Smooth muscle cell of trachea (primary cell): ENCODE measurements at places on chromosomes 12 and 14. TPM values are rescaled to one million over a fixed set of nuclear protein-coding genes. Genes with fewer than 3 reads are reported as not detected.

Gene P2RX7
- total RNA-seq: 3.8 and 4.6 TPM in 2 replicates

Gene TMEM179
- not detected in 2 replicates for total RNA-seq

Gene CMA1
- not detected in 2 replicates for total RNA-seq

Gene GPR162
- total RNA-seq: 6.1 and 6.8 TPM in 2 replicates

Gene KCNK10
- not detected in 2 replicates for total RNA-seq

Gene DAAM1
- total RNA-seq: 25.6 and 26.3 TPM in 2 replicates

Gene RAB15
- total RNA-seq: 1.7 and 4.1 TPM in 2 replicates

Gene AKAP6
- 0.29 and 0.50 TPM in 2 replicates for total RNA-seq

Gene OR2AP1
- not detected in 2 replicates for total RNA-seq

Gene GLS2
- under 0.01 and 0.73 TPM in 2 replicates for total RNA-seq

Gene CLEC9A
- total RNA-seq: not detected in 2 replicates

Gene FAR2
- total RNA-seq: 12.1 and 13.2 TPM in 2 replicates

Gene OTUB2
- total RNA-seq: 1.7 and 2.8 TPM in 2 replicates

Gene VRTN
- not detected in 2 replicates for total RNA-seq

Gene IAPP
- not detected in 2 replicates for total RNA-seq

Gene SENP1
- 18.3 and 19.4 TPM in 2 replicates for total RNA-seq

Gene STON2
- total RNA-seq: 25.2 and 46.1 TPM in 2 replicates

Gene KLRC3
- total RNA-seq: not detected in 2 replicates

Gene RASSF9
- total RNA-seq: 0.66 and 0.87 TPM in 2 replicates

Gene TAS2R42
- total RNA-seq: not detected in 2 replicates

Gene VWF
- total RNA-seq: 0.99 and 2.9 TPM in 2 replicates

Gene PTCSC3
- total RNA-seq: not detected in 2 replicates

Gene IL23A
- total RNA-seq: 0.50 and 0.58 TPM in 2 replicates

Gene TMEM132C
- total RNA-seq: not detected in 2 replicates

Gene ADGRD1
- total RNA-seq: 1.9 and 17.4 TPM in 2 replicates

Gene VDR
- total RNA-seq: 6.5 and 17.0 TPM in 2 replicates

Gene RD3L
- total RNA-seq: not detected in 2 replicates

Gene TSPAN11
- 1.0 and 5.0 TPM in 2 replicates for total RNA-seq

Gene EID3
- 19.2 and 24.4 TPM in 2 replicates for total RNA-seq

Gene IL22
- total RNA-seq: not detected in 2 replicates

Gene VRK1
- 18.2 and 38.4 TPM in 2 replicates for total RNA-seq

Gene MGP
- 3.5 and 4.1 TPM in 2 replicates for total RNA-seq

Gene EEA1
- total RNA-seq: 22.2 and 27.5 TPM in 2 replicates

Gene OS9
- total RNA-seq: 283 and 289 TPM in 2 replicates

Gene TBX5
- 19.4 and 26.6 TPM in 2 replicates for total RNA-seq

Gene GALNT8
- total RNA-seq: under 0.01 and 0.29 TPM in 2 replicates

Gene TAS2R10
- 0.99 and 1.6 TPM in 2 replicates for total RNA-seq

Gene GPR68
- total RNA-seq: 11.6 and 23.2 TPM in 2 replicates

Gene KRT3
- total RNA-seq: not detected in 2 replicates

Gene RNASE3
- not detected in 2 replicates for total RNA-seq

Gene DAO
- not detected in 2 replicates for total RNA-seq

Gene C14orf180
- total RNA-seq: not detected in 2 replicates

Gene DPY19L2
- total RNA-seq: 0.73 and 2.3 TPM in 2 replicates

Gene IFT43
- 26.8 and 40.6 TPM in 2 replicates for total RNA-seq

Gene KRT6C
- not detected in 2 replicates for total RNA-seq

Gene CCDC196
- total RNA-seq: not detected in 2 replicates

Gene SCNN1A
- under 0.01 TPM in 1 of 2 replicates, not detected in the other for total RNA-seq
